ENCODE measurements at places on chromosomes 1 and 21.

DNA sequence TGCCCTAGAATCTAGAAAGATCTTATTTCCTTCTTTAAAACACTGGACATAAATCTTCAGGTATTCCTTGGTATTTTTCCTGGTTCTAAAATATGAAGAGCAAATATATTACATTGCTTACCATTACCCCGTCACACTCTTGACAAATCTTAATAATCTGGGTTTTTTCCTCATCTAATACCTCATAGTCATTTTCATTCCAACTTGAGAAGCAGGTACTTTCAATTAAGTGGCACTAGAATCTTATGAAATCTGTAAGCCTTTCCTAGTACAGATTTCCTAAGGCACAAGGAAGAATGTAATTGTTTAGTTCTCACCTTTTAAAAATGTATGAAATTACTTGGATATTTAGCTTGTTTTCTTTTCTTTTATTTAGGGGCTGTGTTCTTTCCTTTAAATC, 481.5 kb upstream of the ZRANB2 start:
- DNase-seq: no peak

DNA sequence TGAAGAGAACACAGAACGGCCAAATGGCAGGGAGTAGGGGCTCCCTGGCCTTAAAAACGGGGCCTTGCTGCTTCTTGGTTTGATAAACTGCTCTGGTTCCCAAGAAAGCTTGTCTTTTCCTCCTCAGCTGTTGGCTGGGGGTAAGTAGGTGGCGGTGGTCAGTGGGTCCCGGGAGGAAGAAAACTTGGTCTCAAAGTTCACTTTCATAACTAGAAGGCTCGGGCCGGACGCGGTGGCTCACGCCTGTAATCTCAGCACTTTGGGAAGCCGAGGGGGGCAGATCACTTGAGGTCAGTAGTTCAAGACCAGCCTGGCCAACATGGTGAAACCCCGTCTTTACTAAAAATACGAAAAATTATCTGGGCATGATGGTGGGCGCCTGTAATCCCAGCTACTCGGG, 47.3 kb upstream of the CTBS start:
- DNase-seq: no peak

- no peak for DNase-seq
Measured at GRCh38 chr1:237702161-237702560, 188.6 kb downstream of the ZP4 start.

DNA sequence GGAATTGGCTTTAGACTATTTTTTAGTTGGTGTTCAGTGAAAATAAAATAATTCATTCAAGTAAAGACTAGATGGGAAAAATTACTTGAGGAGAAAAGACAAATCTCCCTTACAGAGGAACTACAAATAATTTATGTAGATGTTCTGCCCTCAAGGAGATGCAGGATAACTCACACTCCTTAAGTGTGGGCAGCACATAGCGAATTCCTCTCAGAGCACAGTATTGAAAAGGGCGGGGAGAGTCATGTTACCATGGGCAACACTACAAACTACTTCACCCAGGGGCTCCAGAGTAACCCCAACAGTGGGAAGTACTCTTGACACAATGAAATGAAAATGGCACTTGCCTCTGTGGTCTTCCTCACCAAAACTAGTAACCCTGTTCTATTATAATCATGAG, 20.6 kb upstream of the LAMC2 start:
- DNase-seq: no peak

DNA sequence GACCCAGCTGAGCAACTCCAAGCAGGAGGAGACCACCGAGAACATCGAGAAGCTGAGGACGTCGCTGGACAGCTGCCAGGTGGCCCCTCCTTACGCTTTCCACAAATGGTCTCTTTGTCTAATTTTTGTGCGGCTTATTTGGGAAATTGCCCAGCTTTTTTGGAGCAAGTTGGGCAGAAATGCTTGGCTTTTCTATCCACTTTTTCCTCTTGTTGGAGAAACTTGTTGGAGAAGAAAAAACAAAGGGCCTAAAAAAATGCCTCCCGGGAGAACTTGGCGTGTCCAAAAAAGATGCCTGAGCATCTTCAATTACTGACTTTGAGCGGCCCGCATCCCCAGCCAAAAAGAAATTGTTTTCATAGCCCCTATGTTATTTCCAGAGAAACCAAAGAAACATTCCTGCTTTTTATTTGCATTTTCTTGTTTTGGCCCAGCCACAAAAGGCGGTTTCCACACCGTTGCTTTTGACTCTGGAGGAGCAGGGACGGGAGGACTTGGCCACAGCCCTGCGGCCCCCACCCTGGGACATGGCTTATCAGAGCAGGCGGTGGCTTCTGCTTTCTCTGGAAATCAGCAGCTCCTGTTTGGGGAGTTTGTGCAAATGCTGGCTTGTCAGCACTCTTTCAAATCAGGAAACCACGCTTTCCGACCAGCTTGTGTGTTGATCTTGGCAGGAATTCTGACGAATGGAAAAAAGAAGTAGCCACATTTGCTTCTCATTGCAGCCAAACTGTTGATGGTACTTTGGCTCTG, 81.2 kb upstream of the EFHD2 start:
- peak; percentile 30 for DNase-seq

GRCh38 chr1:167200749-167201148, 19.9 kb upstream of the POU2F1 start:
- DNase-seq: no peak

DNA sequence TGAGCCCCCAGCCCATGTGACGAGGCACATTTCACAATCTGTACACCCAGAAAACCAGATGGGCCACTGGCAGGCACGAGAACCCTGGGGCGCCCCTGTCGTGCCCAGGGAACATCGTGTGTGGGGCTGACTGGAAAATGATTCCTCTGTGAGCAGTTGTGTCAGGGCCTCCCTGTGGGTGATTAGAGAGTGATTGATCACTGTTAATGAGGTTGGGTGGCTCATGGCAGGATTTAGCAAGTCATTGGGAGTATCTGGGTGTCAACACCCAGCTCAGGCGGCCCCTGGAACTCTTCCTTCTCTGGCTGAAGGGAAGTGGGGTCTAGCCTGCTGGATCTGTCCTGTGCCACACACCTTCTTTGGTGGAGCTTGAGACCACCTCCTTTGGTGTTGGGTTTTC, 5.7 kb downstream of the GRHL3 start:
- DNase-seq: no peak

GRCh38 chr1:197776351-197777105, 1.2 kb upstream of the DENND1B start:
- no peak for DNase-seq

DNA sequence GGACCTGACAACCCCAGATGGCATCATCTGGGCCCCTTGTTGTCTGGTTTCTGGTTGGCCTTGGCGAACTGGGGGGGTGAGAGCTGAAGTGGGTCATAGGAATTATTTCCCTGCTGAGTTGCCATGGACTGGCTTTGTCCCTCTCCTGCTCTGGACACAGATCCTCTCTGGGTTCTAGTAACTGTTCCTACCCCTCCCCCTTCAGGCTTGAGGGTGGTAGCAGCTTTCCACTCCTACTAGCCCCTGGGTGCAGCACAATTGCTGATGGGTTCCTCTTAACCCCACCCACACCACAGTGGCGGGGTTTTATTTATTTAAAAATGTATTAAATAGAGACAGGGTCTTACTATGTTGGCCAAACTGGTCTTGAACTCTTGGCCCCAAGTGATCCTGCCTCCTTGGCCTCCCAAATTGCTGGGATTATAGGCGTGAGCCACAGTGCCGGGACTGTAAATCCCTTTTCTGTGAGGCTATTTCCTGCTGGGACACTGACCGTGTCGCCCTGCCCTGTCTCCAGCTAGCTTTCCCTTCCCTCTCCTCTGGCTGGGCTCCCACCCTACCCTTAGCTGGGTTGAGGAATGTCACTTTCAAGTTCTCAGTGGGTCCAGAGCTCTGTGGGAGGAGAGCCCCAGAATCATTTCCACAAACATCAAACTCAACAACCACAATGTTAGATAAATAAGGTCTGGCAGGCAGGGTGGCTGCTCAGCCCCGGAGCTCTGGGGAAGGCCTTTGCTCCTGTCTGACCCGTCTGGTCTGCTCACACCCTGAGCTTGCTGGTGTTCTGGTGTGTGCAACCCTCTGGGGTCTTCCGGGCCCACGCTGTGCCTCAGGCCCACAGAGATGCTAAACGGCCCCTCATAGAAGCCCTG, 112.7 kb upstream of the WNT4 start:
- no peak for DNase-seq

GRCh38 chr1:117174851-117175250, 35.9 kb downstream of the VTCN1 start:
- no peak for DNase-seq

DNA sequence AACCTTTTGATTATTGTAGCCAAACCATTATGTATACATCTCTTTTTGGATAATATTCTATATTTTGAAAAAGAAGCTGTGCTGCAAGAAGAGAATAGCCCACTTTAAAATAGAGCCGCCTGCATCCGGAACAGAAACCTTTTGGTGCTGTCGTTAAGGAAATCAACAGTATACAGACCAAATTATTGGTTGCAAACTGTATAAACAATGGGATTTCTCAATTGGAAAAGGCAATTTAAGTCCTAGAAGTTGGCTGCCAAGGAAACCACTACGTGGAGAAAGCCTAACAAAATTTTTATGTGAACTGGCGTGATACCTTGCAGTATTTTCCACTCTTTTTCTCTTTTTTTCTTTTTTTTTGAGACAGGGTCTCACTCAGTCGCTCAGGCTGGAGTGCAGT, 25.8 kb downstream of the DESI2 start:
- DNase-seq: no peak

- DNase-seq: no peak
Measured at GRCh38 chr1:60742339-60742738, 340.0 kb upstream of the NFIA start.

DNA sequence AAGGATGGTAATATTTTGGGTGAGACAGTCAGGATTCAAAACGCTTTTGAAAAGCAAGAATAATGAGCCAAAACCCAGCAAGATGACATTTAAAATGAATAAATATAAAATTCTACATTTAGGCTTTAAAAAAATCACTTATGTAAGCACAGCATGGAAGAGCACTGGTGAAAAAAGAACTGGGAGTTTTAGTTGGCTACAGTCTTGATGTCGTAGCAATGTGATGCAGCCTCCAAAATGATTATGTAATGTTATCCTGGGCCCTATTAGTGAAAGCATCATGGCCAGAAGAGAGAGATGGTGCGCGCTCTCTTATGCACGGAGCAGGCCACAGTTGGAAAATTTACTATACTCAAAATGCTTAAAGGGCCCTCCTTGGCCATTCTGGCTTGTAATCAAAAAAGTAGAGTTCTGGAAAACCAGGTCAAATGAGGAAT, 5.1 kb downstream of the KCNJ9 start:
- DNase-seq: no peak

- DNase-seq: no peak
Measured at GRCh38 chr1:84031802-84032327, 32.9 kb upstream of the TTLL7 start.

DNA sequence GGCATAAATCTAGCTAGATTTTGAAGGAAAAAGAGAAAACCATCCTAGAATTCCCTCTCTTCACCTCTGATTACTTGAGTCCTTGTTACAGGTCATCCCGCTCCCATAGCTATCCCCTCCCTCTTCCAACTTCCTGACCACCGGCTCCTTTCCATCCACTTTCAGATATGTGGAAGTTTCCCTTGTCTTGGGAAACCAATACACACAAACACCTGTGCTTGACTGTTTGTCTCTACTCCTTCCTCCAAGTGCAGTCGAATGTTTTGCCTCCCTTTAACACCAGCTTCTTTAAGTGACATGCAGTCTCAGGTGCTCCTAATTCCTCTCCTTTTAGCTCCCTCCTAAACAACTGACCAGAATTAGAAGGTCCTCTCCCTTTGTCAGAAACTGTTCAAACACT, 70.0 kb downstream of the PTGER3 start:
- no peak for DNase-seq

GRCh38 chr1:209808059-209808581, 2.2 kb upstream of the IRF6 start:
- DNase-seq: no peak

DNA sequence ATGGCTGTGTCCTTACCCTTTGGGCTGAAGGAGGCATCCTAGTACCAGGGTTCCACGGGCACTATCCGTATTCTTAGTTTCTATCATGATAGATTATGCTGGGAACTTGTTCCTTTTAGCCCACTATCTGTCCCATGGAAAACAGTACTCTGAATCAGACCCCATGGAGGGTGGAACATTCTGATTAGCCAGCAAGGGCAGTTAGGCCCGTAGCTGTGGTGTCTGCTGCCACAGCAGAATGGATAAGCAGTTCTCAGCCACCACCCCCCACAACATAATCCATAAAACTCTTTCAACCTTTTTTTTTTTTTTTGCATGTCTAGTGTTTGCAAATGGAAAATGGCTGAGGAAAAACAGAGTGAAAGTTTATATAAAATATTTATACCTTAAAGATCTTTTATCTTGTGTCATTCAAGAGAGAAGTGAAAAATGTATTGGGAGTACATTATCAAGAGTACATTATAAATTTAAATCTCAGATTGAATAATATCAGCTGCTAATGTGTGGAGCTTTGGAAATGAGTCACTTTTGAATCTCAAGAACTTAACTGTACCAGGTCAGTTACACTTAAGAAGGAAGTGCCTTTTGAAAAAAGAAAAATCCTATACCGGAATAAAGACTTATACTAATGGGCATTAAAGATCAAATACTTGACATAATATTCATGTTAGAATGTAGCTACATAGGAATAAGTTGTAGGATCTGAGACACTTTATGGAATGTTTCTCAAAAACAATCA, 80.3 kb downstream of the NFIA start:
- DNase-seq: no peak

DNA sequence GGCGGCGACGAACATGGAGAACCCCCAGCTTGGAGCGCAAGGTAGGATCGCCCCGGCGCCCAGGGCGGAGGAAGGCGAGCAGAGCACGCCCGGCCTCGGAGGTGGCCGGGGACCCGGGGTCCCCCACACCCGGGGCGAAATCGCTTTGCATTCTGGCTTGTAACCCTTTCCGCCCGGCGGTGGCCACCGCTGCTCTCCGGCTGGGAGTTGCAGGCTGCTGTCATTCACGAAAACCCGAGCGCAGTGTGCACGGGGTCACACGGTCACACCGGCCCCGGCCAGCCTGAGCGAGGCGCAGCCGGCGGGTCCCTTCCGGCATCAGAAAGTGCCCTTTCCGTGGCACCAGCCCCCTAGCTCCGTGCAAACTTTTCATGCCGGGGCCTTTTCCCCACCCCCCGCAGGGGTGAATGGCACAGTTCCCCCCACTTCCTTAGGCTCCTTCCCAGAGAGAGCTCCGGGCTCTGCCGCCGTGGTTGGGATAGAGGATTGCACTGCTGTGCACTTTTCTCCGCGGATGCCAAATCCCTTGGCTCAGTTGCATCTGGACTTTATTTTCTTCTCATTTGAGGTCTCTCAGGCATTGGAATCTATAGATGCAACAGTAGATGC, 802 bp downstream of the KAZN start:
- DNase-seq: no peak

Measured in prostate gland (tissue), 2 donors.